ENCODE measurements at places on chromosomes 3 and 15. TPM values are rescaled to one million over a fixed set of nuclear protein-coding genes. Genes with fewer than 3 reads are reported as not detected.

Gene C15orf61
- 4.6 TPM for total RNA-seq

Gene RLBP1
- not detected for total RNA-seq

Gene CCDC13
- 1.2 TPM for total RNA-seq

Gene HRH1
- 2.7 TPM for total RNA-seq

Gene ZNF385D
- 1.6 TPM for total RNA-seq

Gene MYL3
- 7.8 TPM for total RNA-seq

Gene RPL39L
- 2.8 TPM for total RNA-seq

DNA sequence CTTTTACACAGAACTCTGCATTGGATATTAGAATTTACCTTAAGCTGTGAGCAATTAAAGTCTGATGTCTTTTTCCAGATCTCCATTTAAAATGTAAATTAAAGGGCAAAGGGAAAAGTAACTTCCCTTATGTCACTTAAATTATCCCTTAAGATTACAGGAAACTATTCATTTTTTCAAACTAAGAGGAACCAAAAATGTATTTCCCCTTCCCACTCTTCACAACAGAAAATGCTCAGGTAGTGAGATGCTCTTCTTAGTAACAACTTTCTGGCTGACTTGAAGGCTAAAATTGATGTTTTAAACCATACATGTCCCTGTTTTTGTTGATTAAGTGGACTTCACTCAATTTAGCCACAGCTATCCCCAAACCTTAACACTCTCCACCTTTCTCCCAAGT lies 17.6 kb downstream of the RSL24D1 start:
- no peak for DNase-seq

DNA sequence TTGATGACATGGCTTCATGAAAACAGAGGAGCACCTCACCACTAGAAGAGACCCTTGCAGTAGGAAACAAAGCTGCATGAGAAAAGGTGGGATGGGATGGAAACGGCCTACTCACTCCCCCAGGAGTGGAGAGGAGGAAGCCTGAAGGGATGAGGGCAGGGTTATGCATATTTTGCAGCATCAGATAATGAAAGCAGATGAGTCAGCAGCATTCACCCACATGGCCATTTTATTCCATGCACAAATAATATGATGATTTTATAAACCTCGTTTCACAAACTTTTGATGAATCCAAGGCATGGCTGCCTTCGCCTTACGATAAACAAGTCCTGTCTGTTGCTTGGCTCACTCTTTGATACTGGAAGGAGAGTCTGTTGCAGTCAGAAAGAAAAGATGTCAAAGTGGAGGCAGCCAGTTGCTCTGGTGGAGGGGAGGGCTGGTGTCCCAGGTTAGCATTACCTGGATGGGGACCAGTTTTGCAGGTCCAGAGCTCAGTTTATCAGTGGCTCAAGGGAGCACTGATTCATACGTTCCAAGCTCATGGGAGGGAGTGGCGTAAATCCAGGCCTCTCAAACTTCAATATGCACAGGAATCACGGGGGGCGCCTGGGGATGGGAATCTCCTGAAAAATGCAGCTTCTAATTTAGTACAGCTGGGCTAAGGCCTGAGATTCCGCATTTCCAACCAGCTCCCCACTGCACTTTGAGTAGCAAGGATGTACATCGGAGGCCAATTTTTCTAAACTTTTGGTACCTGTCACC lies 9.2 kb upstream of the EHD4 start:
- no peak for DNase-seq

GRCh38 chr15:90083419-90083818 lies 18.8 kb downstream of the IDH2 start:
- DNase-seq: no peak

DNA sequence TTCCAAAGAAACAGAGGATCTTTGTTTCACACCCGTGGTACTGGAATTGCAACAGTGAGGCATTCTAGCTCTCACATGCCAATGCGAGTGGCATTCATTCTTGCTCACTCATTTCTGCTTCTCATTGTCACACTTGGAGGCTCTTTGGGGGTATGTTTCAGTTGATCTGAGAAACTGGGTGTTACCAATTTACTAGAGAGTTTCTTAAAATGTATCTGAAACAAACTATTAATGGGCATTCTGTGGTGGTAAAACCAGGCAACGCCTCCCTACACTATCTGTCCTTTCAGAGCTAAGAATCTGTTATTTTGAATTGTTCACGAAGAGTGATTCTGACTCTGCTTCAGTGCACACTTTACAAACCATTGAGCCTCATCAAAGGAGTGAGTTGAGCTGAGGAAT lies 140.6 kb upstream of the BHLHE40 start:
- DNase-seq: no peak

DNA sequence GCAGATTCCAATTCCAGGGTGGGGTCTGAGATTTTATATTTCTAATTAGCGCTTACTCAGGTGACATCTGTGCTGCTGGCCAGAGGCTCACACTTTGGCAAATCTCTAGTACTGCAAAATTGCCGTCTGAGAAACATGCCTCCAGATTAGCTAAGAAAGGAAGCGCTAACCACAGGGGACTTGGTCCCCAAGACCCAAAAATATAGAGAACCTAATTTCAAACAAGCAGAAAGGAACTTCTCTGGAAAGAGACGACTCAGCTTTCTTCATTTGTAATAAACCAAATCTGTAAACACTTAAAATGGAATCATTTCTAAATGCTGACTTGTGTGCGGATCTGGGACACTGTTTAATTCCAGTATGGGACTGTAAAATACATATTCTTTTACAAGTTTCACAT lies 55.7 kb downstream of the B3GNT5 start:
- DNase-seq: no peak

GRCh38 chr3:172476347-172476746 lies 28.1 kb upstream of the GHSR start:
- DNase-seq: no peak

DNA sequence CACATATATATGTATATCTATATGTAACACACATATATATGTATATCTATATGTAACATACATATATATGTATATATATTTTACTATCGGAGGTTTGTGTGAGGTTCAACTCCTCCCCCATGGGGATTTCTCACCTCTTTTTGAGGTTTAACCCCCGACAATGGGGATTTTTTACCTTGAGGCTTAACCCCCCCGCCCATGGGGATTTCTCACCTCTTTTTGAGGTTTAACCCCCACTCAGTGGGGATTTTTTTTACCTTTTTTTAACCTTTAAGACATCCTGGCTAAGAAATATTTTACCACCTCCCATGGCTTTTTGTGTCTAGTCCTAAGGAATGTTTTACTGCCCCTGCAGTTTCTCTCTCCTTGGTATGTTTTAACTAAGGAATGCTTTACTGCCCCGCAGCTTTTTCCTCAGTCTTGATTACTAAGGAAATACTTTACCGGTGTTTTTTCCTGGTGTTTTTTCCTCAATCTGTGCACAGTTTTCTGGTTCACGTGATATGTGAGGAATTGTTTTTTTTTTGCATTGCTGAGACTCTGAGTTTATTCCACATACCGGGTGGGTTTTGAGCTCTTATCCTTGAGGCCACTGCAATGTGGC lies 185.2 kb downstream of the KLF13 start:
- no peak for DNase-seq

- DNase-seq: peak; percentile 50
These were observed 147.5 kb upstream of the STRIT1 start for GRCh38 chr3:155441026-155441425.

DNA sequence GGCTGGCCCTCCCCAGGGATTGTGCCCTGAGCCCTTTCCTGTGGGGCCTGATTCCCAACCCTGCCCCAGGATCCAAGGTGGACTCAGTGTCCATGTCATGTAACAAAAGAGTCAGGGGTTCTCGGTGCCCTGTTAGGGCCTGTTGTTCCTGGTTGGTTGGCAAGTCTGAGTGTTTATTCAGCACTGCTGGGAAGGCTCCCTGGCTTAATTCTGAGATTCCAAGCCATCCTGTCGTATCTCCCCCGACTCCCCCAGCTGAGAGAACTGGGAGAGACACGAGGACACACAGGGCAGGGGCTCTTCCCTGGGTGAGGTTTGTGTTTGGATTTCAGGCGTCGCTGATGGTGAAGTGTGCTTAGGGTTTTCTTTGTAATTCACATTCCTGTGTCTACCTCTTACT lies 78.3 kb downstream of the EEFSEC start:
- DNase-seq: no peak

GRCh38 chr3:15728766-15729165 lies 69.0 kb downstream of the ANKRD28 start:
- DNase-seq: peak; percentile 20

DNA sequence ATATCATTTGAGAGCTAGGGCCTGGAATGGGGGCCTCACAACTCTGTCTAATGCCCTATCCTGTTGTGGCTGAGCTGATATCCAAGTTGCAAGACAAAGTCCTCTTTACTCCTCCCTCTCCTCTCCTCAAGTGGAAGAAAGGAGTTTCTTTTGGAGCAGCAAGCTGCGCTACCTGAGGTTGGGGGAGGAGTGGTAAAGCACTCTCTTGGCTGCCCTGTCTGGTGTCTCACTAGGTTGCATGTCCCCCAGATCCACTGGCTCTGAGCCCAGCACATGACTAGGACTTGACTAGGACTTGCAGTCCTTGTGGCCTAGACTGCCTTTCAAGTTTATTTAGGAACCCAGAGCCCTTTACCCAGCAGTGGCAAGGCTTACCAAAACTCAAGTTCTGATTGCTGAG lies 141.1 kb upstream of the SETMAR start:
- no peak for DNase-seq

Data from myocyte (in vitro differentiated cells).